Lung (tissue), 17 donors: ENCODE measurements at places on chromosomes 11 and 22. TPM values are rescaled to one million over a fixed set of nuclear protein-coding genes. Genes with fewer than 3 reads are reported as not detected.

DNA sequence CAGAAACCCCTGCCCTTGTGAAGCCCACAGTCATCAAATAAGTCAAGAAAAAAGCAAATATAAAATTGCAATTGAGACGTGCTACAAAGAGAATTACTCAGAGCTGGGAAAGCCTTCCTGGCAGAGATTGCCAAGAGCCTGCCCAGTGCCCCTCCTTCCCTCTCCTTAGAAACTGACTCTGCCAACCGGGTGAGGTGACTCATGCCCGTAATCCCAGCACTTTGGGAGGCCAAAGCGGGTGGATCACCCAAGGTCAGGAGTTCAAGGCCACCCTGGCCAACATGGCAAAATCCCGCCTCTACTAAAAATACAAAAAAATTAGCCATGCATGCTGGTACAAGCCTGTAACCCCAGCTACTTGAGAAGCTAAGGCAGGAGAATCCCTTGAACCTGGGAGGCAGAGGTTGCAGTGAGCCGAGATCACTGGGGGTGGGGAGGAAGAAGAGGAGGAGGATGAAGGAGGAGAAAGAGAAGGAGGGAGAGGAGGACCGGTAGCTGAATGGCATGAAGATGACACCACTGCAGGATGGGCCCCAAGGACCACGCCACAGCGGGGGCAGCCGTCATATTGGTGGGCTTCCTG, 76.1 kb upstream of the RTL6 start:
- H3K27me3 ChIP-seq: no peaks in the 10 kb centered on the region
- no peaks in the 10 kb centered on the region for H3K36me3 ChIP-seq
- H3K27ac ChIP-seq: no peak overlapping the region
- no peak overlapping the region for H3K4me3 ChIP-seq

DNA sequence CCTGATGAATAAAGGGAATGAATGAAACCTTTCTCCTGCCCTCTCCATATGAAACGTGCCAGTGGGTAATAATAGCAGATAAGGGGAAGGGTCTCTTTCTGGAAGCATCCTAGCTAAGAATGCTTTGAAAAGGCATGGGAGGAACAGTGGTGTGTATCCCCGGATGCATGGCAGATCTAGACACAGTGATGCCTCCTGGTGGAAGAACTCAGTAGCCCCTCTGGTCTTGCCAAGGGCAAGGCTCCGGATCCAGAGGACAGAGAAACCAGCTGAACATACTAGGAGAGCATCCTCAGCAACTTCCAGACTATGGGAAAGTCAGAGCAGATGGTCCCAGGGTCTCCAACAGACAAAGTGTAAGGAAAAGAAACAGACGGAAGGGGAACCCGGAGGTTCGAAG, 6.4 kb downstream of the BAIAP2L2 start:
- H3K36me3 ChIP-seq: no peaks in the 10 kb centered on the region
- no peaks in the 10 kb centered on the region for H3K27me3 ChIP-seq
- no peak overlapping the region for H3K27ac ChIP-seq

DNA sequence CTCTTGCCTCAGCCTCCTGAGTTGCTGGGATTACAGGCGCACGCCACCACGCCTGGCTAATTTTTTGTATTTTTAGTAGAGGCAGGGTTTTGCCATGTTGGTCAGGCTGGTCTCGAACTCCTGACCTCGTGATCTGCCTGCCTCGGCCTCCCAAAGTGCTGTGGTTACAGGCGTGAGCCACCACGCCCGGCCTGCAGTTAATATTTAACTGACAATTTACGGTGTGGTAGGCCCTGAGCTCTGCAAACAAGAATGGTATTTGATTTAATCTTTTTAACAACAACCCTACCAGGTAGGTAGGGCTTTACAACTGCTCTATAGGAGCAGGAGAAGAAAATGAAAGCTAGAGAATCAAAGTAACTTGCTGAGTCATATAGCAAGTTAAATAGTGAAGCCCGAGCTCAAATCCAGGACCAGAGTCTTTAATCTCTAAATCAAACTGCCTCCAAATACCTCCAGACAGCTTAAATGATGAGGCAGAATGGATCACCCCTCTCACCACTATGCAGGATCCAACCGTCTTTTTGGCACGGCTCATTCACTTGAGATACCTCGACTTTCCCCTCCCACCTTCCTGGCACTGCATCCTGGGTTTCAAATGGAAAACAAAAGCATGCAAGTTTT, 9.4 kb downstream of the UEVLD start:
- no peaks in the 10 kb centered on the region for H3K4me1 ChIP-seq
- peaks cover 6% of the 10 kb centered on the region for H3K36me3 ChIP-seq
- H3K27me3 ChIP-seq: no peaks in the 10 kb centered on the region
- DNase-seq: no peak

WBP2NL gene
- total RNA-seq: 1.8 TPM

TMEM86A gene
- total RNA-seq: 3.2 TPM
